Muscle of back (tissue), 13 donors: ENCODE measurements at places on chromosomes 6 and 20.
A peak's percentile ranks its signal among the peaks of the same experiment; 100 is the strongest.

DNA sequence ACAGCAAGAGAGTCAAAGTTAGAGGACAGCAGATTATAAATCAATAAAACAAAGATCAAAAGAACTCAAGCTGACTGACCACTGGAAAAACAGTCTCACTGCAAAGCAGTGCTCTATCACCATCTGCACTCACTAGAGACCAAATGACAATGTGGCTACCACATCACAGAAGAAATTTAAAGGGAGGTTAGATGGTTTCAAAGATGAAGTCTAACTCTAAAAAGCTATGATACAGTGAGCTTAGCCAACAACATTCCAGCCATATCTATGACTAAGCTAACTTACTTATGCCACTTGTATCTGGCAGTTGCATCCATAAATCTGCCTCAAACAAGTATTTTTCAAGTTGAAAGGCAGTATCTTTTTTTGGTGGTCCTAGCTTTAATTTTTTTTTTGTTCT lies 68.6 kb downstream of the ARHGAP18 start:
- DNase-seq: peak; percentile 35

DNA sequence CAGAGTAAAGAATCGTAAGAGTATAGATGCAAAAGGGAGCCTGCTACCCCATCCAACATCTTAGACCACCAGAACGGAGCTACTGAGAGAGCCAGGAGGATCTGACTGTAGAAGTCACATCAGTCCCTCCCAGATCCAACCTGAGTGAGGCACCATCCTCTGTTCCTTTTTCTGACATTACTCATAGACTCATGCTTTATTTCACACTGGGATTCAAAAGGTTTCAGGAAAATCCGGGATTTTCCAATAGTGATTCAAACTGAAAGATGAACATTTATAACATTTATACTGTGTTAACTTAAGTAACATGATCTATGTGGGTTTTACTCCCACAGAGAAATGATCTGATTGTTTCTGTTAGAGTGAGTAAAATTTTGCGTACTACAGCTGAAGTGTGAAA lies 868.6 kb upstream of the GJE1 start:
- DNase-seq: no peak

DNA sequence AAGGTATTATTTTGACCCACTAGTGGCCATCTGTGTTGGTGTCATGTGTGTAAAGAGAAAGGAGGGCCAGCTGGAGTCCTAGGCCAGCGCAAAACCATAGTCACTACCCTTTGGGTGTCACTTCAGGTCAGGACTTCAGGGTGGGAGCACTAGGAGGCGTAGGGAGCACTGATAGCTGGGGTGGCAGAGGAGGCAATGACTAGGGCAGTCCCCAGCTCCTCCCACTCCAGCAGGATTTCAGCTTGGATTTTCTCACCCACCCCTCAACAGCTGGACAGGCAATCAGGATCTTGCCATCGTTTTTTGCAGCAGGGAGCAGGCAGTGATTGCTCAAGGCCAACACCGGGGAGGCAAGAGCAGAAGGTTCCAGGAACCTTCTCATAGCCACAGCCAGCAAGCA lies 4.2 kb upstream of the HLA-DOA start:
- DNase-seq: no peak

DNA sequence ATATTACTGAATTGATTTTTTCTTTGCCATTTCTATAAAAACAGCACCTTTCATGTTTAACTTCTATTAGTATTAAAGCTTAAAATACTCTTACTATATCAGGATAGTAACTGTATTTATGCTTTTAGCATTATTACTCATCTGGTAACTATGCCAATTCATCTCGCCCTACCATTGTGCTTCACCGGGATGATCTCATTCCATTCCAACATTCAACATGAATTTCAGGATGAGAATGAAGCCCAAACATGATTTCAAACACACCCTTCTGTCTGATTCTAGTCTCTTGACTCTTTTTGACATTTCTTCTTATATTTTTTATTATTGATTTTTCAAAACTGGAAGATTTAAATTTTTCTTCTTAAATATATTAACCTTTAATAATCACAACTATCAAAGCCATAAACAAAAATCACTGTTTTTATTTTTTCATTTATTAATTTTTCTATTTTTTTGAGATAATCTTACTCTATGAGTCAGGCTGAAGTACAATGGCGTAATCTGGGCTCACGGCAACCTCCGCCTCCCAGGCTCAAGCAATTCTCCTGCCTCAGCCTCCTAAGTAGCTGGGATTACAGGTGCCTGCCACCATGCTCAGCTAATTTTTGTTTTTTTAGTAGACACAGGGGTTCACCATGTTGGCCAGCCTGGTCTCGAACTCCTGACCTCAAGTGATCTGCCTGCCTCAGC lies 46.7 kb downstream of the GJA1 start:
- no peak for DNase-seq

- no peak for DNase-seq
Observed at GRCh38 chr6:11414176-11414963, 123.2 kb upstream of the TMEM170B start.

- DNase-seq: no peak
Observed at GRCh38 chr6:154558984-154559383, 48.5 kb upstream of the CNKSR3 start.

GRCh38 chr20:63226042-63226943 lies 9.4 kb upstream of the BIRC7 start:
- DNase-seq: no peak

- no peak for DNase-seq
Observed at GRCh38 chr20:59295531-59295930, 4.9 kb upstream of the EDN3 start.

GRCh38 chr6:157537556-157537955 lies 156.6 kb downstream of the ZDHHC14 start:
- DNase-seq: no peak

- DNase-seq: no peak
Observed at GRCh38 chr6:32857156-32857891, 3.3 kb downstream of the PSMB9 start.

DNA sequence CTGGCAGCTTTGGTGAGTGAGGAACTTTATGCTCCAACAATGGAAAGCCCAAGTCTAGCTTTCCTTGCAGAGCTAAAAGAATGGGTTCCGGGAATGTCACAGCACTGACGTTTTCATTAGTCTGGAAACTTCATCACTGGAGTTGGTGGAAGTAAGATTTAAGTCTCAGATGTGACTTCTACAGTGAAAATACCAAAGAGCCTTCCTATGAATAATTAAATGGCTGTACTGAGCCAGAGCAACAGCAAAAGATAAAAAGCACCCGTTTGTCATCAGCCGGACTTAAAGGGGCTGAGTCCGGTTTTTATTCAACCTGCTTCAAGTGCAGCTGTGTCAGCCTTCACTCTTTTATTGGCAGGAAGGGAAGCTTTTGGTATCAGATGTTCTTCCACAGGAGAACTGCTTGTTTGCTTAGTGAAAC lies 46.5 kb upstream of the SHLD1 start:
- DNase-seq: peak; percentile 22

GRCh38 chr6:26172608-26172968 lies 85.4 kb downstream of the HFE start:
- DNase-seq: peak; percentile 72

- peak; percentile 11 for DNase-seq
Observed at GRCh38 chr20:34861386-34862084, 11.1 kb downstream of the GGT7 start.

DNA sequence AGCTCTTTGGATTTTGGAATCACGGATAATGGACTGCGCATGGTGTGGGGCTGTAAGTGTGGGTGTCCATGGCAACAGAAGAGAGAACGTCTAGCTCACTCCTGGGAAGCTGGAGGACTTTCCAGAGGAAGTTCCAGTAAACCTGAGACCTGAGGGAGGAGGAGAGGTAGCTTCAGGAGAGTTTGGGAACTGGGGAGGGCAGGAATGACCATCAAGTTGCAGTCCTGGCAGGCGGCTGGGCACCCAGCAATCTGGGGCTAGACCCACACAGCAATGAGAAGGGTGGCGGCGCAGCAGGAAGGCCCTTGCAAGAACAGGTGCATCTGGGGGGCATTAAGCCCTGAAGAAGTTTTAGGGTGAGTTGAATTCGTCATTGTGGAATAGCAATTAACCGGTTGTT lies 95.9 kb downstream of the FOXC1 start:
- DNase-seq: no peak

DNA sequence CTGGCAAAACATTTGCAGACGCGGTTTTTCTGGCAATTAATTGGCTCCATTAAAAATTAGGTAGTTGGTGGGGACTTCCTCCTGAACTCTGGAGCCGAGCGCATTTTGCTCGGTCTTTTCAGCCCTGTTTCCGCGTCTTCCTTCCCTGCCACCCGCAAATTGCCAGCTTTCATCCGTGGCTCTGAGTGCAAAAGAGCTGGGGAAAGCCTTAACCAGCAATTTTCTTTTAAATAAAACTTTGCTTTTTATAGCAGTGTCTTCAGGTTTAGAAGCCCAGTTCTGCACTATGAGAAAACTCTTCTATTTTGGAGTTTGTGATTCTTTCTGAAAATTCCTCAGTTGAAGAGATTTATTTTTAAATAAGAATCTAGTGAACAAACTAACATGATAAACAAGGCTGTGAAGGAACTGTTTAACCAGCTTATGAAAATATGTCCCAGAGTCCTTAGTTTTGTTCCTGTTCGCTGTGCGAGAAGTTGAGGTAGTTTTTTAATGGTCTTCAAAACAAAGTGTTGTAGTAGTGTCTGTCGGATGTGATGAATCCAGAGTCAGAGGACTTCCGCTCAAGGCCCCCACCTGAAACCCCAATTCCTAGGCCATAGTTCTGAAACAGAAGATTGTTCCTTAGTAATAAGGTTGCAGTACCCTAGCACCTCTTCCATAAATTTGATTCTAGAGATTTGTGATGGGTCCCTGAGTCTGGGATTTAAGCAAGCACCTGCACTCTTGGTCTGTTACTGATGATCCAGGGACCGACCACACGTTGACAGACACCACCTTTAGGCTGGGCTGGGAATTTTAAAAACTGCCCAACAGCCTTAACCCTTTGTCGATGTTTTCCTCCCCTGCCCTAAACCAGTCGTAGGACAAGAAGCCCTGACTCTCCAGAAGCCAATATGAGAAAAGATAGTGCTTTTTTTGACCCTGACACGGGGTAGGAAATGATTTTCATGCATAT lies 950 bp downstream of the KCTD20 start:
- peak; percentile 14 for DNase-seq

DNA sequence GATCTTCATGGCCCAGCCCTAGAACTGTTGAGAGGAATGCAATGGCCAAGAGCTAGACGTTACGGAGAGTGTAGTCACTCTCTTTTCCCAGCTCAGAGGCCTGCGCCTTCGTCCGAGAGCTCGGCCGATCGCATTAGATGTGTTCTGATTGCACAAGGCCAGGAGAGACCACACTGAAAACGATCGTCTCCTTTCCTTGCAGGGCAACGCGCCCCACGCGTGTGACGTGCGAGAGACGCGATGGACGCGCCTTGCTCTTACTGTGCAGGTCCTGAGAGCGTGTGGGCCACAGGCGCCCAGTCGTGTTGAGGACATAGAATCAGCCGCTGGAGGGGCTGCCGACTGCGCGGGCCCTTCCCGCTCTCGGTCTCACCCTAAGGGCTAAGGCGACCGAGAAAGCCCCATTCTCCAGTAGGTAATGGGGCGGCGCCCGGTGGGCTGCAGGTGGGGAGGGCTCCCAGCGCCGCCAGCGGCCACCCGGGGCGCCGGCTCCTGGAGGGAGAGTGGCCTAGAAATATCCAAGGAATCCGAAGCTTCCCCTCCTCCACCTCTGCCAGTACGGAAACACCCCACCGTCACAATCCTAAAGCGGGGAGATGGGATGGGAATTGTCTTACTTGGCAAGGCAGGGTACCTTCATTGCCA lies 26.9 kb downstream of the TFAP2B start:
- peak; percentile 29 for DNase-seq

- DNase-seq: no peak
Observed at GRCh38 chr6:114762145-114762544, 419.3 kb upstream of the HS3ST5 start.

DNA sequence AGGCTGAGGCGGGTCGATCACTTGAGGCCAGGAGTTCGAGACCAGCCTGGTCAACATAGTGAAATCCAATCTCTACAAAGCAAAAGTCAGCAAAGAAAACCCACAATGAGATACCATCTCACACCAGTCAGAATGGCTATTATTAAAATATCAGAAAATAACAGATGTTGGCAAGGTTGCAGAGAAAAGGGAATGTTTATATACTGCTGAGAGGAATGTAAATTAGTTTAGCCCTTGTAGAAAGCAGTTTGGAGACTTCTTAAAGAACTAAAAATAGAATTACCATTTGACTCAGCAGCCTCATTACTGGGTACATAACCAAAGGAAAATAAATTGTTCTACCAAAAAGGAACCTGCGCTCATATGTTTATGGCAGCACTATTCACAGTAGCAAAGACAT lies 16.7 kb upstream of the GCM1 start:
- DNase-seq: no peak

DNA sequence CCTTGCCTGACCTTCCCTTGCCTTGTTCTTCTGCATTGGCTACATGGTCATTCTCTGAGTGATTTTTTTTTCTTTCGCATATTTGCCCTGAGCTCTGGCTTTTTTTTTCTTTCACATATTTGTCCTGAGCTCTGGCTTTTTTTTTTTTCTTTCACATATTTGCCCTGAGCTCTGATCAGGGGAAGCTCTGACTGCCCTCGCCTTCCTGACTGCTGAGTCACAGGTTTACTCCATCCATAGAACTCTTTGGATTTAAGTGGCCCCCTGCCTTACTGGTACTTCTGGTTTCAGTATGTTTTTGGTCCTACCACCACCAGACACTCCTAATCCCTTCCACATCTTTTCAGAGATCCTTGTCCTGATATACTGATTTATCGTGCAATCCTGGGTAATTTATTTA lies 201.1 kb downstream of the OGFRL1 start:
- no peak for DNase-seq

- no peak for DNase-seq
Observed at GRCh38 chr6:146553377-146554135, 9.9 kb downstream of the RAB32 start.

DNA sequence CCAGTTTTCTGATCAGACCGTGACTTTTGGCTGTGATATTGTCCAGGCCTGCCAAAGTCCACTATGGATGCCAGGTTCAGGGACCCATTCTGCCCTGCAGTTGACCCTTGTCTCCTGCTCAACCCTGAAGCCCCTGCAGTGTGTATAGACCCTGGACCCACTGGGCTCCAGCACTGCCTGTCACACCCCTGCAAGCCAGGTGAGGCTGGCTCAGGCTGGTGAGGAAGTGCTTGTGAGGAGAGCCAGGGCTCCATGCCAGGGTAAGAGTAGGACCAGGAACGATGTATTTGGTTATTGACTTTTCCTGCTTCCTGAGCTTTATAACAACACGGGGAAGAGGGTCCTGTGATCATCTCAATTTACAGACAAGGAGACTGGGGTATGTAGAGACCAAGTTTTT lies 19.1 kb upstream of the CD93 start:
- DNase-seq: no peak

- no peak for DNase-seq
Observed at GRCh38 chr6:158962371-158962770, 37.6 kb downstream of the RSPH3 start.

DNA sequence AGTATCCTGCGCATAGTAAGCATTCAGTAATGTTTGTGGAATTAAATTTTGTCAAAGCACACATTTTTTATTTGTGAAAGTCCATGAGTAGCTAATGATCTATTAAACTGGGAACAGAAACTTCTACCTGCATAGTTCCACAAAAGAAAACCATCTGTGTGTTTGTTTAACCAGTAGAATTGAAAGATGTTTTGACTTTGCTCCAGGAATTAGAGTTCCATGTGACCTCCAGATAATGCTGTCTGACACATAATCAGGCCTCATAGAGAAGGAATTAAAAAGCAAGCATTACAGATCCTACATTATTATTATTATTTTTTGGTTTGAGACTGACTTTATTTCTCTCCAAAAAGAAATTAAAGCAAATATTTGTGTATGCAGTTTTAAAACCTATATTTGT lies 126.5 kb downstream of the PACRG start:
- no peak for DNase-seq
